ENCODE measurements at places on chromosomes 4 and X. TPM values are rescaled to one million over a fixed set of nuclear protein-coding genes. Genes with fewer than 3 reads are reported as not detected.

- DNase-seq: no peak
Observed at GRCh38 chrX:15343075-15343476, 7.8 kb upstream of the PIGA start.

DNA sequence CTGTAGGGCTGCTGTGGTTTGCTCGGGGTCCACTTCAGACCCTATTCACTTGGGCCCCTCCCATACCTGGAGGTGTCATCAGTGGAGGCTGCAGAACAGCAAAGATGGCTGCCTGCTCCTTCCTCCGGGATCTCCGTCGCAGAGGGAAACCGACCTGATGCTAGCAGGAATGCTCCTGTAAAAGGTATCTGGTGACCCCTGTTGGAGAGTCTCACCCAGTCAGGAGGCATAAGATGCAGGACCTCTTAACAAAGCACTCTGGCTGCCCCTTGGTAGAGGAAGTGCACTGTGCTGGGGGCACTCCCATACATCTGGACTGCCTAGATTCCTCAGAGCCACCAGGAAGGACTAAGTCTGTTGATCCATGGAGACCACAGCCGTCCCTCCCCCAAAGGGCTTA is 296.9 kb downstream of the GRID2 start:
- DNase-seq: no peak

Gene SYNPO2
- total RNA-seq: 381 TPM

- DNase-seq: no peak
Observed at GRCh38 chr4:145199051-145199716, 18.8 kb upstream of the OTUD4 start.

DNA sequence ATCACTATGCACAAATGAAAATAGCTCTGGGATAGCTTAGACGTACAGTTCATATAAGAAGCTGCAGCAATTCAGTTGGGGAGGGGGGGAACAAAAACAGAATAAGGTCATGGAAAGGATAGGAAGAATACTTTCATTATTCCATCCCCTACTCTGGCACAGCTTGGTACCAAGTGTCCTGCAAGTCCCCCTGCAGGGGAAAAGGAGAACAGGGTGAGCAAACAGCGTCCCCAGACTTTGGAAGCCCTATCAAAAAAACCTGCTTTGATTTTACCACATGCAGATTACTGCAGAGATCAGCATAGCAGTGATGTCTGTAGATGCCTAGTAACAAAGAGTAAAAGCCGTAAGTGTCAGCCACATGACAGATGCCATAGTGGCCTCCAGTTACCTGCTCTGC is 209.4 kb upstream of the NEIL3 start:
- no peak for DNase-seq

Gene PABPC1L2A
- total RNA-seq: not detected

DNA sequence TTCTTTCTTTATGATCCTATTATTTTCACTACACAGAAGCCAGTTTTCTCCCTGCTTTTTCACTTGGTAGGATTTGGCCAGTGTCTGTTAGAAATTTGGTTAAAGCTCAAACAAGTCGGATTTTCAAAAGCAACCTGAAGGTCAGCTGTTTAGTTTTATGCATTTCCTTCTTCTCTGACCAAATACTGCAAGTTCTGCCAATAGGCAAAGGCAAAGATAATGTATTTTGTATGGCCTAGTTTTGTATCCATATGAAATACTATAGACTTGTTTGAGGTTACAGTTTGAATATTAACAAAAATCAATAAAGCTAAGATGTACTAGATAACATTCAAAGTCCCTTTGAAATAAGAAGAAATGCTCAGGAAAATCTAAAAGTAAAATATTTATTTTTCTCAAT is 439.4 kb downstream of the TRIML1 start:
- no peak for DNase-seq

- DNase-seq: no peak
Observed at GRCh38 chr4:110865611-110866259, 242.9 kb upstream of the PITX2 start.

DNA sequence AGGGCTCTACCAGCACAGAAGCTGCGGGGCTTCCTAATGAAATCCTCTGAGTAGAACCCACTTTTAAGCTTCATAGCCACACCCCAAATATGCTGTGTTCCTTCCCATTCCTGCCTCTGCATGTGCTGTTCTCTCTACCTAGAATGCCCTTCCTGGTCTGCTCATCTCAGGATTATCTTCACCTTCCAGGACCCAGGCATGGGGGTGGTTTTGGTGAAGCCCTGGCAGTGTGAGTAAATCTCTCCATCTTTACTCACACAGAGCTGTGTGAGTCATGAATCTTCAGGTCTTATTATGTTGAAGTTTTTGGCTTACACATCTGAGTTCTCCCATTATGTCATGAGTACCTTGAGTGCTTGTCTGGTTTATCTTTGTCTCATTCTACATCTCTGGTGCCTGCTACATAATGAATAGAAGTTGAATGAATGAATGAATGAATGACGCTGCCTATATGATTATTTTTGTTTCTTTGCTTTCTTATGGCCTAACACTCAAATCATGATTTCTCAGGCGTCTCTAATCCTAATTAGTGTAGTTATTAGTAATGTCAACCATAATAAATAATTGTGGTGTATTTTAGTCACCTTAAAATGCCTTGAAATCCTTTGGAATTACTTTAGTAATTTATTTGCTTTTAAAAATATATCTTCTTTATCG is 41.9 kb downstream of the HADH start:
- no peak for DNase-seq

DNA sequence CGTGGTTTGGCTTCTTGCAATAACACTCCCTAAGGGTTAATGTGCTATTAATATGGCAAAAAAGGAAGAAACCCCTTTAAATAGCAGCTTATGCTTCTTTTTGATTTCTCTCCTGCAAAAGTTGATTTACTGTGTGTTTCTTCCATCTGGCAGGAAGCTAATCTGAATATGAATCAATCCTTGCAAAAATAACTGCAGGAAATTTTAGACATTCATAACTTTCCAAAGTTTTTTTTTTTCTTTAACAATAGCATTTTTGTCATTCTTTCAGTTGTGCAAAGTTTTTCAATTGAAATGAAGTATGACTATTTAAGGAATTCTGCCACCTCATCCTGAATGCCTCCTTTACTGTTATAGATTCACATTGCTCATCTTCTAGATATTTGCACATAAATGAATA is 115.6 kb downstream of the SPANXA1 start:
- DNase-seq: no peak

- DNase-seq: no peak
Observed at GRCh38 chr4:40206426-40206825, 9.6 kb downstream of the RHOH start.

DNA sequence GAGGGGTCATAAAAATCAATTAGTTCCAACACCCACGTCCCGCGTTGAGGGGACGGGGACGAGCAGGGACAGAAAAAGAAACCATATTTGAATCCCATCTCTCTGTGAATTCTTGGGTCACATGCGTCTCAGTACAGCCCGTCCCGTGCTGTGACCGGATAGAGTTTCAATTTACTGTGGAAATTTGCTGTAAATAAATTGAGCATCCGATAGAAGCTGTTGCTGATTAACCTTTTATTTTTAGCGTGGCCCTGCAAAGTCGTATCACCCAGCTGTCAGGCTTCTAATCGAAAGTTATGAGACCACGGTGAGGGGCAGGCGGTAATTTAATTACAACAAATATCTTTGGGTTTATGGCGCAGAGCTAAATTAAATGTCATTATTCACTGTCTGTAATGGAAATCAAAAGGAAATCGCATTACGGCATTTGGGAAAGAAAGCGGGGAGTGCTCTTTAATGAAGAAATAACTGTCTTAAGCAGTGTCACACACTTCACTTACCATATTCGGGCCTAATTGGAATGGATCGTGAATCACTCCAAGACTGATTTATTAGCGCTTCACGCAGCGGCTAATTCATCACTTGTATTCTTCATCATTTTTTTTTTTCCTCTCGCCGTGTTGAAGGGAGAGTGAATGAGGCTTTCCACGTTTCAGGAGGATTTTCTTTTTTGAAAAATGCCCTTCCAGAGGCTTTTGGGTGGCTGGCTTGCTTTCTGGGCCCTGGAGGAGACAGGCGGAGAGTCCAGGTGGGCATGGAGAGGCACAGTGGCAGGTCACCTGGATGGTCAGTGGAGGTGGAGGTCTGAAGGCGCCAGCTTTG is 7.3 kb downstream of the SHOX start:
- DNase-seq: peak; percentile 18

DNA sequence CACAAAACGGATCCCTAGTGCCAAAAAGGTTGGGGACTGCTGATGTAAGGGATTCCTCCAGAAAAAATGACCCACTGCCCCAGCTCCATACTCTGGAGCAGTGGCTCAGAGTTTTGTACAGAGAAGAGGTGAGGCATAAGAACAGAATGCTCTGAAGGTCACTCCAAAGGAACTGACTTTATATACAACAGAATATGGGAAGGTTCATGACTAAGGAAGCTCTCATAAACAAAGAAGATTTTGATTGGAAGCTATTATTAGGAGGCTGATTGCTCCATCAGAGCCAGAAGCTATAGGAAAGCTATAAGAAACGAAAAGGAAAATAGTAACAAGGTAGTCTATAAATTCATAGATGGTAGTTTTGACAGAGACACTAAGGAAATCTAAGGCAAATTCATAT is 203.1 kb downstream of the SLC7A11 start:
- DNase-seq: no peak

DNA sequence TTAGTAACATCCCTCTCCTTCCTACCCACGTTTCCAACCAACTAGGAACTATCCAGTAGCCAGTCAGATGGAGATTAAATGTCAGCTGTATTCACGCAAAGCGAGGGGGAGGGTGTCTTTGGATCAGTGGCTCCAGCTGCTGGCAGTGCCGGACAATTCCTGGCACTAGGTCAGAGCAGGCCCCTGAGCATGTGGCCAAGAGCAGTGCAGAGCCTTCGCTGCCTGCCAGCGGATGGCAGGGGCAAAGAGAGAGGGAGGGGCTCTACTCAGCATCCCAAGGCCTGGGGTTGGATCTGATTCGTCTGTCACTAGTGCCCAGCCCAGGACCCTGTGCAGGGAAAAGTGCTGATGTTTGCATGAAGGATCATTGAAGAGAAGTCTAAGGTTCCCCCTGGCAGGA is 28.7 kb upstream of the JAKMIP1 start:
- DNase-seq: no peak

Gene GRIA2
- total RNA-seq: 0.18 TPM

Gene PLAC1
- total RNA-seq: 0.42 TPM

- no peak for DNase-seq
Observed at GRCh38 chr4:152065545-152065944, 304.7 kb upstream of the GATB start.

DNA sequence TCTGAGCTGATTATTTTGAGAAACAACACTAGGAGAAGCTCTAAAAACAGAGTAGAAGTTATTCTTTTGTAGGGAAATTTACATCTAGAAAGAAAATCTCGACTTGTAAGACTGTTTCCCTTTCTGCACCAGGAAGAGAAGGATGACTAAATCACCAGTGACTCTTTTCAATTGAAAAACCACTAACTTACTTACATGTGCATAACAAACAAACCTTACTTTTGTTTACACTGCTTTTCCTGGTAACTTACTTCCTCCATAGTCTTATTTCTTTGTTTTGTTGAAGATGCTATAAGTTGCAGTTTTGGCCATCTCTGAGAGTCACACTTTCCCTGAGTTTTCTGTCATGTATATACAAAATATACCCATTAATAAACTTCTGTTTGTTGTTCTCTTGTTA is 293.6 kb upstream of the FAT4 start:
- no peak for DNase-seq

Gene SLC6A14
- total RNA-seq: 0.57 TPM

Gene ADAMTS3
- total RNA-seq: 0.94 TPM

GRCh38 chrX:124194901-124195300 is 137.6 kb upstream of the TEX13D start:
- DNase-seq: no peak

DNA sequence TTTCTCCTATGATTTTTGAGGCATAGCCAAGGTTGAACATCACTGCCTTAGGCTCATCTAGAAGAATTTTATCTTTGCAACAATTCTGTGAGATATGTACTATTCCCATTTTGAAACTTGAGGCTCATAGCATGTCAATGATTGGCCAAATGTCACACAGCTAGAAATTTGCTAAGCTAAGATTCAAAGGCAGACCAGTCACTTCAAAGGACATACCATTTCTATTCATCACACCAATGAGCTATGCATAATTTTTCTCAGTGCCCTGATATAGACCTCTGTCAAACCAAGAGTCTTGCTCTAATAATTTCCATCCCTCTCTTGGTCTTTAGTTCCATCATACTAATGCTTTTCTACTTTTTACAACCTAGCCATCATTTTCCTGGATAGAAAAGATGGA is 27.6 kb upstream of the SERTM2 start:
- no peak for DNase-seq

- DNase-seq: no peak
Observed at GRCh38 chr4:53617101-53617680, 25.9 kb upstream of the LNX1 start.

Gene COL4A6
- 16.1 TPM for total RNA-seq

GRCh38 chr4:165906272-165906671 is 33.2 kb downstream of the TLL1 start:
- no peak for DNase-seq

GRCh38 chr4:173199553-173199952 is 30.9 kb downstream of the GALNT7 start:
- DNase-seq: no peak

DNA sequence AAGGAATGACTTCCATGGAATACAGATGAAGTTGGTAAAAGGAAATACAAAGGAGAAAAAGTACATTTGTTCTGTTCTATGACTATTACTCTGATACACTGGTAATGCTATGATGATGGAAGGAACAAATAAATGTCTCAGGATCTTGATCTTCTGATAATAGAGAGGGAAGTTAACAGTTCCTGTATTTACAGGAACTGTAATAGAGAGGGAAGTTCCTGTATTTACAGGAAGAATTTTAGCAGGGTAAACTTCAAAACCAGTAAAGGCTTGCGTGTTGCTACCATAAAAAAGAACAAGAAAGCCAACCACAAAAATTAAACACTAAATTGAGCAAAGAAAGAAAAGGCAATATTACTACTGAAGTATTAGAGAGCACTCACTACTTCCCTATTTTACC is 91.7 kb upstream of the HPGD start:
- DNase-seq: no peak

GRCh38 chr4:183356173-183356830 is 34.1 kb upstream of the CLDN24 start:
- no peak for DNase-seq

Gene MAGEB10
- total RNA-seq: not detected

Gene ZBTB49
- 11.9 TPM for total RNA-seq

Gene PRKG2
- 4.7 TPM for total RNA-seq
